ENCODE measurements at places on chromosomes 4 and X. TPM values are rescaled to one million over a fixed set of nuclear protein-coding genes. Genes with fewer than 3 reads are reported as not detected.

DNA sequence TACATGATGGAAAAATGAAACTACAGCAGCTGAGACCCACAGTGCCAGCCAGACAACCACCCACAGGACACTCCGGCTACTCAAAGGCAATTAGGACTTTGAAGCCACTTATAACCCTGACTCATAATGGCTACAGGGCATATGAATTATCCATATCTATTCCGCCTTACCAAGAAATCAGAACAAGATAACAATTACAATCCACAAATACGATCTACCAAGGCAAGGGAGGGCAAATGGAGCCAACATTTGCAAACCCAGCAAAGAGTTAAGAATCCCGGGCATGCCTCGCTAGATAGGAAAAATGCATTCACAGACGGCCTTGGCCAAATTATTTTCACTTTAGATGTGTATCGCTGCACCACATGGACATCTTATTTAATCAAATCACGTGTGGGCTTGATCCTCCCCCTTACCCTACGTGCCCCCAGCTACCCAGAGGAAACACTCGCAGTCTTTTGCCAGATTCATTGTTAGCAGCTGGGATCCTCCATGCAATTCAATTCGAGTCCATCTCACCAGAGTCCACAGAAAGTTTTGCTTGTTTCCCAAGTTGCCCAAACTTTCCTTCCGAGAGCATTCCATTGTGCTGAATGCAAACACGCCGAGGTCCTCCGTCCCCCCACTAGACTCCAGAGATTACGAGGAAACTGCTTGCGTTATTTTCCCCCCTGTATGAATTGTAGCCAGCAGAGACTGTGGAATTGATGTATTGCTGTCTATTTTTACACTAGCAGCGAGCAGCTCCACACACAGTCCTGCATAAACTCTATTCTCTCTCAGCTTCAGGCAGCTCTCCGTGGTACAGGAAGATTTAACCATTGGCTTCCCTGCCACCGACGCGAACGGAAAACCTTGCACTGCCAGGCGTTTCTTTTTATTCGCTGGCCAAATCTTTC lies 1.2 kb downstream of the PPARGC1A start:
- H3K27me3 ChIP-seq = peaks cover 27% of the 10 kb centered on the region
- no peak overlapping the region for H3K27ac ChIP-seq
- peaks cover 21% of the 10 kb centered on the region for H3K4me1 ChIP-seq
- H3K4me3 ChIP-seq = no peak overlapping the region

DNA sequence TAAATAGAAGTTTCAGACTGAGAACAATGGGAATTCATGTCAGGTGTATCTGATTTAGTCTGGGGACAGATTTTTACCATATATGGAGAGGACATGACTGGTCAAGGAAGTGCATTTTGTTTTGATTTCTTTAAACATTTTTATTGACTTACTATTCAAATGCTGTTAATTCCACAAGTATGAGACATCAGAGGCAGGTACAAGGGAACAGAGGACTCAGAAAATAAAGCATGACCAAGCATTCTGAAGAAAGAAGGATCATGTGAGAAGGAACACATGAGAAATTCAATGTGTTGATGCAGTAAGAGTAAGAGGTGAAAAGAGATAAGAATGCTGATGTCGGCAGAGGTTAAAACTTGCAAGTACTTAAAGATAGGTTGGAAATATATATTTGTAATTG lies 1452.6 kb downstream of the PCDH7 start:
- no peaks in the 10 kb centered on the region for H3K36me3 ChIP-seq
- H3K4me3 ChIP-seq = no peak overlapping the region
- H3K27me3 ChIP-seq = no peaks in the 10 kb centered on the region
- no peak for DNase-seq

GRCh38 chr4:58456727-58457384 lies 1346.7 kb upstream of the IGFBP7 start:
- H3K4me1 ChIP-seq = no peaks in the 10 kb centered on the region
- H3K36me3 ChIP-seq = no peaks in the 10 kb centered on the region
- H3K27ac ChIP-seq = no peak overlapping the region
- DNase-seq = no peak
- H3K27me3 ChIP-seq = no peaks in the 10 kb centered on the region

DNA sequence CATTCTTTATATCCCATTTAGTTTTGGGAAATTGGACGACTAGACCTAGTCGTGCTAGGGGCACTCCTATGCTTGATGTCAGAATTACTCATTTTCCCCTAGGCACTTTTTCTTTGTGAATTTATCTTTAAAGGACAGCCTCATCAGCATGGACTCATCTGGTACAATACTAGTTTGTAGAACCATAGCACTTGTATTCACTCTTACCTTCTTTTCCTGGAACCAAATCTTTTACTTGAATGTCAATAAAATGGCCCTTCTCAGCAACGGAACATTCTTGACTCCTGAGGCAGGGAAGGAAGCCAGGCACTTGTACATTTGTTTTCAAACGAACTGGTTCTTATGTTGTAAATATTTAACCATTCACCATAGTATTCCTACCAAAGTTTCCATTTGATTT lies 187.1 kb downstream of the SHROOM3 start:
- H3K27ac ChIP-seq = no peak overlapping the region
- peaks cover 19% of the 10 kb centered on the region for H3K27me3 ChIP-seq
- H3K36me3 ChIP-seq = no peaks in the 10 kb centered on the region
- no peak for DNase-seq
- no peak overlapping the region for H3K4me3 ChIP-seq

FOXR2 gene
- not detected for total RNA-seq

GRCh38 chr4:91256043-91256442 lies 1047.7 kb upstream of the GRID2 start:
- no peak overlapping the region for H3K27ac ChIP-seq
- H3K27me3 ChIP-seq = no peaks in the 10 kb centered on the region
- DNase-seq = no peak
- no peak overlapping the region for H3K4me3 ChIP-seq
- no peaks in the 10 kb centered on the region for H3K4me1 ChIP-seq

DNA sequence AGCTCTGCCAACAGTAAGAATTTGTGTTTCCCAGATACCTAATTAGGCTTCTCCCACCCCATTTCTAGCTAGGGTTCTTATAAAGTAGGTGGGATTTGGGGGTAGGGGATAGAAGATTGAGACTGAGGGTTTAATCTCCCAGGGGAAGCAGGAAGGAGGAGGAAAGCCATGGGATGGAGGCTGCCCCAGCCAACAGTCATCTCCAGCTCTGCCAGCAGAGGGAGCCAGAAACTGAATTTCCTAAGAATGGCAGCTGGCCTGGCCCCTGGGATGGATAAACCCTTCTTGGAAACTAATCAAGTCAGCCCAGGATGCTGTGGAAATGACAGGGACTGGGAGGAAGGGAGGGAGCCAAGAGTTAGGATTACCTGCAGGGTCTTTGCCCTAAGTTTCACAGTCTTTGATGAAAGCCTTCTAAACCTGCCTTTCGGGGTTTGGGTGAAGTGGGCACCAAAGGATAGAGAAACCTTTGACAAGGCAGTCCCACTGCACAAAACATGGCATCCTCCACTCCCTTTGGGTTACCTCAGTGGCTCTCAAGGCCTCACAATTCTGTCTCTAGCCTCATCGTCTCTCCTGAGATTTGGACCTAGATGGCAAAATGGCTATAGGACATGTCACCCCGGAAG lies 6.7 kb upstream of the ERCC6L start:
- peak; percentile 58 for DNase-seq
- H3K27ac ChIP-seq = no peak overlapping the region
- H3K36me3 ChIP-seq = no peaks in the 10 kb centered on the region

TRPC3 gene
- 2.0 TPM for total RNA-seq

- no peak overlapping the region for H3K4me3 ChIP-seq
- no peaks in the 10 kb centered on the region for H3K36me3 ChIP-seq
- no peaks in the 10 kb centered on the region for H3K27me3 ChIP-seq
- no peak for DNase-seq
- no peak overlapping the region for H3K27ac ChIP-seq
- no peaks in the 10 kb centered on the region for H3K4me1 ChIP-seq
Measured at GRCh38 chr4:107292979-107293378, 256.9 kb upstream of the DKK2 start.

- no peaks in the 10 kb centered on the region for H3K4me1 ChIP-seq
- H3K4me3 ChIP-seq = no peak overlapping the region
- H3K27me3 ChIP-seq = no peaks in the 10 kb centered on the region
- DNase-seq = no peak
Measured at GRCh38 chr4:63901304-63901703, 507.9 kb downstream of the TECRL start.

RNF212 gene
- 2.2 TPM for total RNA-seq

DNA sequence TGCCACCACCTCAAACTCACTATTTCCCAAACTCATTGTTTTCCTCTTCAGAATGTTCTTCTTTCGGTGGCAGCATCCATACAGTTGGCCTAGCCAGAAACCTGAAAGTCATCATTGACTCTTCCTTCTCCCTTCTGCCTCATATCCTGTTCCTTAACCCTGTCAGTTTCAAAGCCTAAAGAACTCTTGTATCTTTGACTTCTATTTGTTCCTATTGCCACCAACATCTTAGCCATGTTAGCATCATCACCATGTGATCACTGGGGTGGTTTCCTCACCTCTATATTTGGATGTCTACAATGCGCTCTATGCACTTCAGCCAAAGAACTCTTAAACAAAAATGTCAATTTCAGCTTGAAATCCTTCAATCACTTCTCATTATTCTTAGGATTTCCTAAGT lies 29.0 kb downstream of the DDX60L start:
- peak overlapping the region; percentile 0 for H3K27ac ChIP-seq
- H3K4me3 ChIP-seq = no peak overlapping the region
- H3K4me1 ChIP-seq = peaks cover 34% of the 10 kb centered on the region

DNA sequence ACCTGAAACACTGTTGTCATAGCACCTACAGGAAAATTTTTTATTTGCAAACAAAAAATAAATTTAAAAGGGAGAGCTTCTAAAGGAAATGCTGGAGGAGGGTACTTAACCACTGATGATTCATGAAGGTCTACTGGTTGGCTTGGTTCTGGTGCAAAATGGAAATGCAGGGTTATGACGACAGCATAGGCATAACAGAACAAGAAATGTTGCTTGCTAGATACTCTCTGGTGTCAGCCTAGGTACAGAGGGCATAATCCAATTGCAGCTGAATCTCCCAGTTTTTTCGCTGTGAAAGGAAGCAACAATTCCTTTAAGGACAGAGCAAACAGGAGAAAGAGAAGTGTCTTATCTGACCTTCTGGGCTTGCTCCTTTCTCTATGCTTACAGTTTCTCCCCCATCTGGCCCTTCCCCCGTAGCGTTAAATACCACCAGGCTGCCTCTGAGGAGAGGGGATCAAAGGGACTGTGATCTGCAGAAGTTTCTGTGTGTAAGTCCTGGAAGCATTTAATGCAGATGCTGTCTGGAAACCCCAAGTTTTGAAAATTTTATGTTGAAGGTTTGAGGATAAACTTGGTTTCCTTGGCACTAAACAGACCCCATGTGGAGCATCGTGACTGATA lies 23.7 kb upstream of the CASK start:
- H3K36me3 ChIP-seq = no peaks in the 10 kb centered on the region
- no peaks in the 10 kb centered on the region for H3K27me3 ChIP-seq
- H3K27ac ChIP-seq = no peak overlapping the region
- no peaks in the 10 kb centered on the region for H3K4me1 ChIP-seq
- DNase-seq = no peak

- H3K27me3 ChIP-seq = no peaks in the 10 kb centered on the region
- no peak for DNase-seq
- no peaks in the 10 kb centered on the region for H3K4me1 ChIP-seq
- H3K4me3 ChIP-seq = no peak overlapping the region
- H3K27ac ChIP-seq = no peak overlapping the region
Measured at GRCh38 chr4:93748373-93749291, 79.9 kb upstream of the ATOH1 start.

DNA sequence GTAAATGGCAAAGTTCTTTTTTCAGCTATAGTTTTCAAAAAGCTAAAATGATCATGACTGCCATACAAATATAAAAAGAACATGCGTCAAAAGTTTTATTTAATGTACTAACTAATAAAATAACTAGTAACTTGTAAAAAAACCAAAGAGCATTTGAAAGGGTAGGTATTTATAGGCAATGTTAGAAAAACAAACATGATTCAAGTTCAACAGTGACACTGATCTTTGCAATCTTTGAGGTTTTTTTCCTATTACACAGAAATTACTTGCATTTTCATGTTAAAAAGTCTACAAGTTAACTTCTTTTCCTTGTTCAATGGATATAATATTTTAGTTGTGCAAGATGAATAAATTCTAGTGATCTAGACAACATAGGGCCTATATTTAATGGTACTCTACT lies 72.3 kb upstream of the GRID2 start:
- H3K27me3 ChIP-seq = no peaks in the 10 kb centered on the region
- H3K36me3 ChIP-seq = no peaks in the 10 kb centered on the region
- H3K4me1 ChIP-seq = no peaks in the 10 kb centered on the region
- H3K27ac ChIP-seq = no peak overlapping the region

TRIM2 gene
- total RNA-seq = 3.8 TPM

DNA sequence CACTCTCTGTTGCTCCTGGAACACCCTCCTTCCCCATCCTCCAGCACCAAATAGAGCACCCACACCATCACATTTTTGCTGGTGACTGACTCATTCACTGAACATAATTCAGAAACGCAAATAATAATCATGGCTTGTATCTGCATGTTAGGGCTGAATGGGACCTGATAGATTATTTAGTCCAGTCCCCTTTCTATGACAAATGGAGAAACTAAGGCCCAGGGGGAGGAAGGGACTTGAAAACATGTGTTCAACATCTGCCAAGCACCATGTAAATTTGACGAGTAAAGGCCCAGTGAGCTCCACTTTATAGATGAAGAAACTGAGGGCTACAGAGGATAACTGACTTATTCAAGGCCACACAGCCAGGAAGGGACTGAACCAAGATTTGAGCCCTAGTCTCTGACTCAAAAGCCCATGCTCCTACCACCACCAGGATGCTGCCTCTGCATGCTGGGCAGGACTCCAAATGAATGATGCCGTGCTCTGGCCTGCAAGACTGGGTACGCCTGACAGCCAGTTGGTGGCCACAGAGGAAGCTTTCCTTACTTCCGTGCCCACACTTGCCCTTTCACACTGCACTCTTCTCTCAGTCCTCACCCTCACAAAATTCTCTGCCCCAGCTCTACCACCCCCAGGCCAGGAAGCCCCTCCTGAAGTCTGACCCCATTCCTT lies 133.3 kb upstream of the PJA1 start:
- H3K4me1 ChIP-seq = no peaks in the 10 kb centered on the region
- peaks cover 6% of the 10 kb centered on the region for H3K27me3 ChIP-seq
- no peak overlapping the region for H3K27ac ChIP-seq
- H3K4me3 ChIP-seq = no peak overlapping the region
- H3K36me3 ChIP-seq = no peaks in the 10 kb centered on the region

GUCY1A1 gene
- total RNA-seq = not detected
